ENCODE measurements at places on chromosomes 2 and 18.

GRCh38 chr2:28661589-28662001 lies 90.0 kb upstream of the PPP1CB start:
- no peak for DNase-seq

DNA sequence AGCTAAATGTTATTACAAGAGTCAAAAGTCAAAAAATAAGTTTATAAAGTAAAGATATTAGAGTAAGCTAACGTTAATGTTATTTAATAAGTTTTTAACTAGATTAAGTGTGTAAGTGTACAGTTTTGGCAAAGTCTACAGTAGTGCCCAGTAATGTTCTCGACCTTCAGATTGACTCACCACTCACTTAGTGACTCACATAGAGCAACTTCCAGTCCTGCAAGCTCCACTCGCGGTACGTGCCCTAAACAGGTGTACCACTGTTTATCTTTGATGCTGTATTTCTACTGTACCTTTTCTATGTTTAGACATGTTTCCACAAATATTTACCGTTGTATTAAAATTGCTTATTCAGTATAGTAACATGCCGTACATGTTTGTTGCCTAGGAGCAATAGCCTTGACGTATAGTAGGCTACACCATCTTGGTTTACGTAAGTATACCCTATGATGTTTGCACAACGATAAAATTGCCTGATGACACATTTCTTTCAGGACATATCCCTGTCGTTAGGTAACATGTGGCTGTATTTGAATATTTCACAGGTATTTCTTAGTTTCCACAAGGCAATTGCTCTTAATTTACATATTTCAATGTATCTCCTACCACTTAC lies 1641.9 kb upstream of the PIK3C3 start:
- DNase-seq, result no peak

DNA sequence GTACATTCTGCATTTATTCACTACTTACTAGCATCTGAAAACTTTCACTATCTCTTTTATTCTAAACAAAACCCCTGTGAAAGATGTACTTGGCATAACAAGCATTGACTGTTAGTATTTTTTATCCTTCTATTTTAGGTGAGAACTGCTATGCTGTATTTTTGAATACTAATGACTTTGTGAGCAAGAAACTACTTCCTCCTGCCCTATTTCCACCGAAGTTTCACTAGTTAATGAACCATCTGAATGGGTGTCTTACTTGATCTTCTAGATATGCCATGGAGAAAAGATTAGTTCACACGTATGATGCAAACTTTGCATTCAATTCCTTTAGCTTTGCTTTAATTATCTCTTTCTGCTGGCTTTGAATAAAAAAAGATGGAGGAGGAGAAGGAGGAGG lies 68.1 kb downstream of the EPHA4 start:
- DNase-seq, result no peak

GRCh38 chr2:148028781-148029180 lies 7.9 kb downstream of the MBD5 start:
- no peak for DNase-seq

GRCh38 chr2:45965871-45966498 lies 314.5 kb downstream of the PRKCE start:
- no peak for DNase-seq

GRCh38 chr18:10444314-10445006 lies 10.0 kb upstream of the APCDD1 start:
- DNase-seq, result no peak

DNA sequence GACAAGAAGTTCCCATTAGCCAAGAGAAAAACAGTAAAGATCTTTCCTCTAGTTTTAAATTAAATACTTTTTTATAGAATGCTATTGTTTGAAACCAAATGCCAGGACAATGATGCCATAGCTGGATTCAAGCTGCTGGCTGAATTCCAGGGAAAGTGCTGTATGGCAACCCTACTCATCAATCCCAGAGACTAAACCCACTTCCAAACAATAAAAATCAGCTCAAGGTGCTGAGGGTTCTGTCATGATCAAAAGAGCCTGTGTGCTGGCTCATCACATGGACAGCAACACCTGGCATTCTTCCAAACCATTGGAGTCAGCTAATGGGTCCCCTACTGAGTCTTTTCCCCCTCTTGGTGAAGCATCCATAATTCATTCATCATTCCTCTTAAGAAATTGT lies 53.7 kb upstream of the PARD3B start:
- DNase-seq, result no peak

DNA sequence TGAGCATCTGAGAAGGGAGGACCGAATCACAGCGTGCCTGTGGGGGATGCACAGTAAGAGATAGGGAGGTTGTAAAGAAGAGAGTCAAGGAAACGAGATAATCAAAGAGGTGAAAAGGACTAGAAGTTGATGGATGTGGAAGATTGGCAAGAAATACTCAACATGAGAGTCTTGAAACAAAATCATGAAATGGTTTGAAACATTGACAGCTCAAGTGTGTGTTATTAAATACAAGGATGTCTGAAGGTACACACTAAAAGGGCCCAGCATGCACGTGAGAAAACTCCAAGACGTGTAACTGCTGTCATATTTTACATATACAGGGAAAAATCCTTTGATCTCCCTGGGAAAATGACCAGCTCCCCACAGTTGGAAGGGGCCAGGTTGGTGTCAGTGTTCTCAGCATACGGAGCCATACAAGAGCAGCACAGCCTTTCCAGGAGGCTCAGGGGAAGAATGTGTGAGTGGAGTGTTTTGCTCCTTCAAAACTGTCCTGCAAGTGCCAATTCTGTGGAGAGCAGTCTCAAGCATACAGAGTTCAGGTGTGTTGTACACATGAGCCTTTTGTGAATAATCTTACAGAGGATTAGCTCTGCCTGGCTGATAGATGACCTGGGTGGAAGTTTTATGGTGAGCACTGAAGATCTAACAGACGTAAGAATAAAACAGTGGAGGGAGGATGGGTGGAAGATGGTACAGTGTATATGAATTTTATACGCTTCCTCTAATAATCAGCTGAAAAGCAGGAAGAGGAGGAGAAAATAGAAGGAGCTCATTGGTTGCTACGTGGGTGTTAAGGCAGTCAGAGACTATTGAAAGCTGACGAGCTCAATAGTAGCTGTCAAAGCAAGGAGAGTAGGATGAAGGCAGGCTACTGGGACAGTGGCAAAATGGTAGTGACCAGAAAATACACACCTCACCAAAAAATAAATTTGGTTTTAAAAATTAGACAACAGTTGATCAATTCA lies 126.8 kb downstream of the ATP9B start:
- no peak for DNase-seq

DNA sequence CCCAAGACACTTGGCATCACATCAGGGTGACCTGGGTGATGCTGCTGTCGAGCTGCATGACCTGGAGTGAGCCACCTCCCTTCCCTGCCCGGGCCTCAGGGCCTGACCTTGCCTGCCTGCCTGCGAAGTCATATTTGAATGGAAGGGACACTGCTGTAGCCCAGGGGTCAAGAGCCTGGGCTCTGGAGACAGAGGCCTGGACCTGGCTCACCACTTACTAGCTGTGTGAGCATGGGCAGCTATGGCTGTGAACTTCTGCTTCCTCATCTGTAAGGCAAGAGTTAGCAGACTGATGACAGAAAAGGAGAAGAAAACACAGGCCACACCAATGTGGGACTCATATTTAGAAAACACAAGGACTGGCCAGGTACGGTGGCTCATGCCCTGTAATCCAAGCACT lies 118.7 kb downstream of the ZFP36L2 start:
- DNase-seq, result no peak

- DNase-seq, result no peak
Observed at GRCh38 chr2:211035548-211036185, 479.3 kb downstream of the CPS1 start.

DNA sequence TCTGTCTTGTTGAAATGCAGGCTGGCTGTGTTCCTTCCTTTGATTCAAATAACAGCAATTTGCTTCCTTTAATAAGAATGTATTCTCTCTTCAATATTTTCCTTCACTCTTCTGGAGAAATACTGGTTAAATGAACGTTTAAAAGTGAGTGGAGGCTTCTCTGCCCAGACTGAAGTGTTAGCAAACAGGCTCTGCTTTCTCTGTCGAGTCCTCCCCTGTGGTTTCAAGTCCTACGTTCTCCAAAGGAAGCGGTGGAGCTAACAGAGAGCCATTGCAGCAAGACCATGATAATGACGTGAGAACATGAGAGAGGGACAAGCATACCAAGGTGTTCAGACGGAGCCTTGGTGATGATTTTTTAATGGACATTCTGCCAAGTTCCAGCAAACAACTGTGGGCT lies 26.2 kb upstream of the PID1 start:
- DNase-seq, result no peak

- DNase-seq, result no peak
Observed at GRCh38 chr2:122740594-122740948, 985.1 kb downstream of the TSN start.

All from amniotic stem cell (primary cell).